ENCODE measurements at places on chromosomes 2 and 18.

GRCh38 chr18:76765649-76766048 lies 56.7 kb upstream of the ZNF236 start:
- no peak for DNase-seq

DNA sequence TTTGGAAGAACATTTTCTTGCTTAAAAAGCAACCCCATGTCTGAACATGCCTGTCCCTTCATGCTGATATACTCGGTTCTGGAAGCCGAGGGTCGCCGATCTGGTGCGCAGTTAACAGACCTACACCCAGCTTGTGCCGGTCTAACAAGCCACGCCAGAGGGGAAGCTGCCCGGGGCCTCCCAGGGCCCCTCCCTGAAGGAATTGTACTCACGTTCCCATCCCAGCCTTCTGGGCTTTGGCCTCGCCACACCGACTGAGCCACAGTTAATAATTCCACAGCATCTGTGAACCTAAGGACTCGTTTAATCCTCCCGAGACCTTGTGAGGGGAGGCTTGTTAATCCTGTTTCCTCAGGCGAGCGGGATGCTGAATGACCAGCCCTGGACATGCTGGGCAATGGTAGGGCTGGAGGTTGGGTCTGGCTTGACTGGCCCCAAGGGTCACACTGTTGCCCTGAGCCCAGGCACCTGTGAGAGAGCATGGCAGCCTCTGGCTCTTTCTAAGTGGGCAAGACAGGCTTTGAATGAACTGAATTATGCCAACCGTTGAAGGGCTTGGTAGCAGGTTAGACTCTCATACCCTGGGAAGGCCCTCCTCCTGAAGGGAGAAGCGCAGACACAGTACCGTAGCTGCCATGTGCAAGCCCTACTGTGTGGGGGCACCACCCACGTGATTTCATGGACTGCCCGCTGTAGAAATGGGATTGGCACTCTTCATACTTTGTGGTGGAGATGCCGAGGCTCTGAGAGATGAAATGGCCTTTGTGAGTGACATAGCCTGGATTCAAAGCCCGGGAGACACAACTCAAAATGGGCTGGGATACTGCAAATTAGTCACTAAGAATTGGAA lies 27.9 kb upstream of the ODC1 start:
- DNase-seq = no peak

DNA sequence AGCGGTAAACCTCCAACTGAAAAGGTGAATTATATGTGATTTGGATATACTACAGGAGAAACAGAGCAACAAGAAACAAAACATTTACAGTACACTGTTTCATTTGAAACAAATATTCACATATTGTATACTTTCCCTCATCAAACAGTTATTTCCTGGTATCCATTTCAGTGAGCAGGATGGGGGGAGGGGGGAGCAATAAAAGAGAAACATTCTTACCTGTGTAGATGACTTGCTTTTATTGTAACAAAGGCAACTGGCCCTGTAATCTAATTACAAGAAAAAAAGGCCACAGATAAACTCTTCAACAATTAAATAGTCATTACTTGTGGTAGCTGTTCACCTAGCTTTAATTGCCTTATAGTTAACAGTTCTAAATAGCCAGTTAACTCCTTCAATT lies 3.9 kb upstream of the PPP1CB start:
- no peak for DNase-seq

GRCh38 chr2:227462462-227462951 lies 9.4 kb upstream of the AGFG1 start:
- no peak for DNase-seq

GRCh38 chr2:23432531-23432930 lies 47.6 kb downstream of the KLHL29 start:
- DNase-seq = no peak

DNA sequence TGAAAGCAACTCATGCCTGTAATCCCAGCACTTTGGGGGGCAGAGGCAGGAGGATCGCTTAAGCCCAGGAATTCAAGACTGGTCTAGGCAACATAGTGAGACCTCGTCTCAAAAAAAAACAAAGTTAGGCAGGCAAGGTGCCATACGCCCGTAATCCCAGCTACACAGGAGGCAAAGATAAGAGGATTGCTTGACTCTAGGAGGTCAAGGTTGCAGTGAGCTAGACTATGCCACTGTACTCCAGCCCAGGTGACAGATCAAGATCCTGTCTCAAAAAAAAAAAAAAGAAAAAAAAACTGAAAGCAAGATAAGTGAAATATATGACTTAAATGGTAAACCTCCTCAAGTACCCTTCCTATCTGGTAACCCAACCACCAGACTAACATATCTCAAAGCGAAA lies 59.8 kb downstream of the USP34 start:
- no peak for DNase-seq

GRCh38 chr2:208280933-208281332 lies 14.9 kb downstream of the PIKFYVE start:
- DNase-seq = no peak

DNA sequence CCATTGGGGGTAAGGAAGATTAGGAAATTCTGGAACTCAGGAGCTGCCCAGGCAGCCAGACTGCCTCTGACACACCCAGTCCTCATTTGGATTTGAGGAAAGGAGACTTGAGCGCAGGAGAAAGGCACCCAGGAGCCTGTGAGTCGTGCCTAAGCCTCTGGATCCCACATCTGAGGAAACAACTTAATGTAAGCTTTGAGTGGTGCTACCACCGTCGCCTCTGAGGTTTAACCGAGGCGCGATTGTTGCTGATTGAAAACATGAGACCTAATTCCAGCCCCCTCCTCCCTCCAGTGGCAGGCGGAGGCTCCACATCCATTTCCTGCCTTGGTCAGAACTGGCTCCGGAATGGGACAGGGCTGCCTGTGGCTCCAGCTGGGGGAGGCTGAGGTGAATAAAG lies 176.7 kb upstream of the PKDCC start:
- no peak for DNase-seq

GRCh38 chr2:27353762-27354596 lies 2.6 kb downstream of the GTF3C2 start:
- no peak for DNase-seq

GRCh38 chr2:102154946-102155702 lies 12.6 kb downstream of the IL1R1 start:
- DNase-seq = no peak

DNA sequence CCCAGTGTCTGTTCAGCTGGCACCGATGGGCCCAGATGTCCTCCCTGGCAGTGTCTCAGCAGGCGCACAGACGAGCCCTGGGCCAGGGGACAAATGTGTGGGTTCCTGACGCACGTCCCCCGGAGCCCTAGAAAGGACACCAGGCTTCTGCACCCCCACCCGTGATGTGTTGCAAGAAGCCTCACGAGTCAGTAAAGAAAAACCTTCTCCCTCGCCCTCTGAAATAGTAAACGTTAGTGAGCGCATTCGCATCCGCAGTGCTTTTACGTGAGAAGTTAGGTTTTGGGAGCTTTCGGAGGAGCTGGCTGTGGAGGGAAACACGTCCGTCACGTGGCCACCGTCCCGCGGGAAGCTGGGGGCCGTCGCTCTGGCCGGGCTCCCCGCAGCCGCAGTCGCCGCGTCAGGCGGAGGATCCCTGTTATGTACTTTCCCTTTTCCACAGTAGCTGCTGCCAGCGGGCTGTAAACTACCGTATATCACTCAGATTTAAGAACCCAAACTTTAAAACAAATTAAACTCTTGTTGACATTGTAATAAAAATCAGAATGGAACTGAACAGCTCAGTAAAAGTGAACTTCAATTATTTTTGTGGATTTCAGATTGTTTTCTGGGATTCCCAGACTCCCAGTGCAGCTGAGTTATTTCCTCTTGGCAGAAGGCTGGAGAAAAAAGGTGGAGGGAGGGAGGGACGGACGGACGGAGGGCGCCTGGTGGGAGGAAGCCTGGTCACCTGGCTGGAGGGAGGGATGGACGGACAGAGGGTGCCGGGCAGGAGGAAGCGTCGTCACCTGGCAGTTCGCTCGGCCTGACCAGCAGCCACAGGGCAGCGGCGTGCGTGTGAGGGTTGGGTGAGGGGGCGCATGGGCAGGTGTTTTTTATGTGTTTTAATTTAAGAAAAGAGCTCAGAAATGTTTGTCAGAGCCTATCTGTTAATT lies 112.1 kb downstream of the NFATC1 start:
- no peak for DNase-seq

GRCh38 chr2:20551945-20552328 lies 99.0 kb downstream of the HS1BP3 start:
- DNase-seq = no peak
